GM04504 (cell line): ENCODE measurements at places on chromosomes 2 and 18.

DNA sequence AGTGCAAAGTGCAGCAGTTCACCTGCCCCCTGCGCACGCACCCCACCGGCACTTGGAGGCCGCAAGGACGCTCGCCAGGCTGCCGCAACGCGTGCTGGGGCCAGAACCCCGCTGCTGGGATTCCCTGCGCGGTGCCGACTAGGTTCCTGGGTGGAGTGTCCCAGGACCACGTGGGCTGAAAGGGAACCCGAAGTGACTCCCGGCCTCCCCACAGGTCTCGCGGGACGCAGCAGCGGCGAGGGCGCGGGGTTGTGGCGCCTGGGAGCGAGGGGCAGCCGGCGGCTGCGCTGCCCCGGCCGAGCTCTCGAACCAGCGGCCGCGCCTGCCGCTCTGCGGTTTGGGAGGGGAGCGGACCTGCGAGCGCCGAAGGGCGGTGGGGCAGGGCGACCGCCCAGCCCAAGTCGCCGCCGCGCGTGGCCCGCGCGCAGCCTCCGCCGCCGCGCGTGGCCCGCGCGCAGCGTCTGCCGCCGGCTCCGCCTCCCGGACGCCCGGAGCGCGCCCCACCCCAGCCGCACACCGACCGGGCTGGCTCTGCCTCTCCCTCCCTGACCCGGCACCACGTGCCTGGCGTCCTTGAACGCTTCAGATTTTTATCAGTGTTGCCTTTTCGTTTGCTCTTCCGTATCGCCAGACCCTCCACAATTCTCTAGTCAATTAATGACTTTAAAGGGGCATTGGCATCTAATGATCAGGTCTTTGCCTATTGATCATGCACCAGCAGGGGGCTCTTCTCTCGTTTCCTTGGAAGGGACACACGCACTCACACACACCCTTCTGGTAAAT lies at the start of gene FTCDNL1:
Gene FTCDNL1 (minus strand): TSS at position 475 of the 783 bp plus-strand sequence. CDS start 2,230 bp downstream, outside the sequence.
- peak; percentile 26 for DNase-seq

DNA sequence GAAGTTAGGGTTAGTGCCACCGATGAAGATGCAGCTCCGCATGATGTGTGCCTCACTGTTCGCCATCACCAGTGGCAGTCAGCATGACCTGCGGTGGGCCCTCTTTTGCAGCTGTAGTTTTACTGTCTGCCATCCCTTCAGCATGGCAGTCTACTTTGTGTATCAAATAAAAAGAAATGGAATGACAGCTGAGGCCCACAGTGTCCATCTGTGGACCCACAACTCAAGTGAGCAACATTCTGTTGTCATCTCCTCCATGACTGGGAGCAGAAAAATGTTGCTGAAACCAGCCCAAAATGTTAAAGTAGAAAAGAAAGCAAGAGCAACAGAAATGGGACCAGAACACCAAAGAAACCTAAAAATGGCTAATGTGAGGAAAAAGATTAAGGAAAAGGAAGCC lies 128.7 kb downstream of the MEP1B start:
- DNase-seq: no peak

- DNase-seq: no peak
Measured at GRCh38 chr2:44758591-44758990, 182.9 kb upstream of the SIX3 start.

- DNase-seq: no peak
Measured at GRCh38 chr2:85674417-85674816, 6.4 kb upstream of the SFTPB start.

DNA sequence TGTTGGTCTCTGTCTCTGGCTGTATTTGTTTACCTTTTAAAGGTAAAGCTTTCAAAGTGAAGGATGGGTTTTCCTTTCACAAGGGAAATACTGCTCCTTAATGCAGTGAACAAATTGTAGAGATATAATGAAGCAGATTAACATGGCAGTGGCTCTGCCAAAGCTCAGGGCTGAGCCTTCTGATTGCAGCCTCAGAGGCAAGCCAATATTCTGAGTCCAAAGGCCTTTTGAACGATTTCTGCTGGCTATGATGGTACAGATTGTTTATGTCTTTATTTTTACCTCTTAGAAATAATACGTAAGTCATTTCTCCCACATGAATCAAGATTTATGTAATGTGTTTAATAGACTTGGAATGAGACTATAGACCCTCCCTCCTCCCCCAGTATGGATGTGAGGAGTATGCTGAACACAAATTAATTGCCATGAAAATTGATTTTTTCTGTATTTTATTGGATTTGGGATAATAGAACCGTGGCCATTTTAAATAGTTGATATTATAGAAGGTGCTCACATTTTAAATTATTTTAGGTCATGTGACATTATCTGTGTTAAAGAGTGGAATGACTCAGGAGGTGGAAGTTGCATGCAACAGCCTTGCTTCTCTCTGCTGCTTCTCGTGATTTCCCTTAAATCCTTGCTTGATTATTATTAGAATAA lies 772 bp downstream of the SCN2A start:
- no peak for DNase-seq

DNA sequence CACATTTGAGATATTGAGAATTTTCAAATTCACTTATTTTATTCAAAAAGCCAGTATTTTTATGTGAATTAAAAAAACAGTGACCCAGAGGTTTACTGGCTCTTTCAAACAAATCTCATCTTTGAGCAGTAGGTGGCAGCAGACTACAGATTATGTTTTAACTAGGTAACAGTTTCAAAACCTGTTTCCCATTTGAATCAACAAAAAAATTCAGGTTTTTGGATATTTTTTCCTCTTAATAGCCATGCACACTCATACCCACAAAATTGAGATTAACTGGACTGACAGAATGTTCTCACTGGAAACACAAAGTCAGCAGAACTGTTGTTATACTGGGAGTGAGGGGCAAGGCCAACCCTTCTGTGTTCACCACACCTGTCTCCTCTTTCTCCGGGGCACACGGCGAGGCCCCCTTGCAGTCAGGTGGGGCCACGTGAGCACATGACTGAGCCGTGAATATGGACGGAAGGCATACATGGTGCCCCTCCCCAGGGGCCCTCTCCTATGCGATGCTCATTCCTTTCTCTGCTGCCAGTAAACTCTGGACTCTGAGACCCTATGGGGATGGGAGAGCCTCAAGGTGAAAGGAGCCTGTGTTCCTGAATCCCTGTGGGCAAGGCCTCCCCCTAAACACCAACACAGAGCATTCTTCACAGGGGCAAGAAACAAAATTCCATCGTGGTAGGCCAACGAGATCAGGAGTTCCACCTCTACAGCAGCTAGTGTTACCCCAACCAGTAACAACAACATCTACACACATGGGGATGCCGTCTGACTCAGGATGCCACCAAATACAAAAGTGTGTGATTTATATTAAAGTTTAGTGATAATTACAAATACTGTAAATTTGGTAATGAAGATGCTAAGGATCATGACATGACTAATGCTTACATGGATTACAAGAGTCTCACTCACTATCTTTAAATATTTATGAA lies 80.4 kb downstream of the LPIN2 start:
- DNase-seq: no peak

DNA sequence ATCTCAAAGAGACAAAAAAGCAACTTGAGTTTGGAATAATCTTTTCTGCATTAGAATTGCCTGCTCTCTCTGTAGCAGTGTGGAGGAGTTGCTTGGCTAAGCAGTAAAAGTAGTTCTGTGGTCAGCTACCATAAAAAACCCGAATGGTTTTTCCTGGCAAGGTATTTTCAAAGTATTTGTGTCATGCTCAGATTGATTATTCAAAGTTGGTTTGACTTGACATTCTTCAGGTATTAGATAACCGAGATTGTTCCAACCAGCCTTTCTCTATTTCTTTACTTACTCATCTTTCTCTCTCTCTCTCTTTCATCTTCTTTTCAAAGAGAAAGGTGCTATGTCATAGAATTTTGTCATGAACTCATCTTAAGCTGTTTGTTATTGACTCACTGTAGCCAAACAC lies 404.9 kb downstream of the CPS1 start:
- no peak for DNase-seq

DNA sequence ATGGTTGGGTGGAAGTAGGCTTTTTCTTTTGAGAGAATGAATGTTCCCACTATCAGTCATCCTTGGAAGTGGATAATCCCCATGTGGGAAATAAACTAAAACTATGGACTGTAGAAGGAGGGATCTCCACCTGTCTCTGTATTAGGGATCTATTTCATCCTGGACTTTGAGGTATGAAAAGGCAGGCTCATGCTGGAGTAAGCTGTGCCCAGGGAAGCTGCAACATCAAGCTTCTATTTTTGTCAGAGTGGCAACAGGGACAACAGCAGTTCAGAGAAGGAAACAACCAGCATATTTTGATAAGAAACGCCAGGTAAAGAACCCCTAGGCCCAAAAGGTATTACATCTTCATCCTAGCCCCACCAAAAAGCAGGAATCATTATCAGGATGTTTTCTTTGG lies 122.0 kb downstream of the MDH1 start:
- no peak for DNase-seq

- peak; percentile 43 for DNase-seq
Measured at GRCh38 chr2:10620481-10620880, 69.3 kb downstream of the NOL10 start.

DNA sequence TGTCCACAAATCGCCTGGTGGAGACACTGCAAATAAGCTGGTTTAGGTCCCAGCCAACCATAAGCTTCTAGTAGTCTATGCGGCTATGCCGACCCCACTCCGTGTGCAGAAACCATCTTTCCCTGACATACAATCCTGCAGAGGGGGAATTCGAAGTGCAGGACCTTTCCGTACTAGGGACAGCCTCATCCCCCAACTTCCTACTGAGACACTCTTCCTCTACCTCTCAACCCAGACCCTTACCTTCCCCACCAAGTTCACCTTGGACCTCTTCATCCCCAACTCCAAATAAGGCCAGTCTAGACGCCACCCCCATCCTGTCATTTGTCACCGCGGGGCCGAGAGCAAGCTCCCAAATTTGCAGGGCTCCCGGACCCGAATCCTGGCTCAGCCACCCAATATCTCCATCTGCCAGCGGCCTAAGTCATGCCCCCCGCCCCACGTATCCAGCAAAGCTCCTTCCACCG lies 496 bp downstream of the SUCLG1 start:
- DNase-seq: no peak

DNA sequence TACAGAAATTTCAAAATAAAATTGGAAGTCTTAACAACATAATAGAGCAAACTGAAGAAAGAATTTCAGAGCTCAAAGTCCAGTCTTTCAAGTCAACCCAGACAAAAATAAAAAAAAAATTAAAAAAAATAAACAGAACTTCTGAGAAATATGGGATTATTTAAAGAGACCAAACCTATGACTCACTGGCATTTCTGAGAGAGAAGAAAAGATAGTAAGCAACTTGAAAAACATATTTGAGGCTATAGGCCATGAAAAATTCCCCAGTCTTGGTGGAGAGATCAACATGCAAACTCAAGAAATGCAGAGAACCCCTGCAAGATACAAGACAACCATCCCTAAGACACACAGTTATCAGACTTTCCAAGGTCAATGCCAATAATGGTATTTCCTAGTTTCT lies 167.4 kb downstream of the RNF144A start:
- DNase-seq: no peak

GRCh38 chr2:217325816-217326215 lies 466.0 kb upstream of the TNP1 start:
- DNase-seq: no peak

DNA sequence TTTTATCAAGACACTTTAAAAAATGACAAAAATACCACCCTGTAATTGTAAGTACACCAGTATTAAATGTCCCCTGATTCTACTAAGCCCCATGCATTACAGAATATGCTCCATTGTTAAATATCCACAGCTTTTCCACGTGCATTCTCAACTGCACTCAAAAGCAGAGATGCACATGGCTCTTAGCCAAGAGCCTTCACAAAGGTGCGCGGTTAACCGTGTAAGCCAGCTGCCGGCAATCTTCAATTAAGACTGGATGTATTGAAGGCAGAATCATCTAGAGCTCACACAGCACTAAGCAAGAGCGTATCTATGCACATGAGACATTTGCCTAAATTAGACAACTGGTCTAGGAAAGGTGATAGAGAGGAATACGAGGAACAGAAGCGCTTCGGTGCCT lies 278.3 kb downstream of the NAPG start:
- DNase-seq: no peak

GRCh38 chr2:135875491-135876065 lies 665 bp downstream of the MCM6 start:
- DNase-seq: peak; percentile 16

DNA sequence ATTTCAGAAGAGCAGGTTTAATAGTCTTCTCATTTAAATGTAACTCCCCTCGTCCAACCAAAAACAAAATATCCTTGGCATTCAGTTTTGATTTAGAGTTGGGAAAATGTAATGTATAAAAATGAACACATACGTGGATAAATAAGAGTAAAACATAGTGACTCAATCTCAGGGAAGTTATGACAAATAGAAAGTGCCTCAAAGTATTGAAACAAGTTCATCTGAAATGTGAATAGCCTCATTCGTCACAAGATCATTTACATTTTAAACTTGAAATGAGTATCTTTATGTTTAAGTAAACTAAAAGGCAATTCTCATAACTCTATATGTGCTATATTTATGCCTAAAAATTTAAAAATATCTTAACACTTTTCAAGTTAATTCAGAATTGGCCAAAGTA lies 122.2 kb upstream of the SMAD7 start:
- no peak for DNase-seq

DNA sequence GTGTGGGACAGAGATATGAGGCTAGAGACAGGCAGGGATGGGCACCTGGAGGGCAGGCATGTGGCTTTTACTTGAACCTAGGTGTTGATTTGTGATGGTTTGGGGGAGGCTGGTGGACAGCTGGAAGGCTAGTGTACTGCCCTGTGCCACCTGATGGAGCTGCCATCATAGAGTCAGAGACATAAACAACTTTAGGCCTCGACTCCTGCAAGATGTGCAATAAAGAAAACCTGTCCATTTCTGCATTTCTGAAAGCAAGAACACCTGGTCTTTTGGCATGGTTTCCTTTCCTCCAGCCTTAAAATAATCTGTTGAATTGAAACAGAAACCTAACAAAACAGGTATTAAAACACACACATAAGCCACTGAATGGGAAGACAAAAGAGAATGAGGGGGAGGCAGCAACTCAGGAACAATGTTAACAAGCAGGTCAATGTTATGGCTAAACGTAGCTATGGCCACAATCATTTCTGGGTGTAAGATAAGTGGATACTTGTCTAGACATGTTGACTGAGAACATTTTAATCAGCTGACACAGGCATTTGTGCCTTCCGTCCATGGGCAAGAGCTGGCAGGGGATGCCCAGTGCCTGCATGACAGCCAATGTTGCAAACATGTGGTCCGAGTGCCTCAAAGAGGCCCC lies 87.8 kb downstream of the KCTD1 start:
- no peak for DNase-seq

- DNase-seq: no peak
Measured at GRCh38 chr2:197052356-197052755, 125.8 kb upstream of the PGAP1 start.

GRCh38 chr2:173989160-173989883 lies 24.1 kb upstream of the SP3 start:
- DNase-seq: no peak

DNA sequence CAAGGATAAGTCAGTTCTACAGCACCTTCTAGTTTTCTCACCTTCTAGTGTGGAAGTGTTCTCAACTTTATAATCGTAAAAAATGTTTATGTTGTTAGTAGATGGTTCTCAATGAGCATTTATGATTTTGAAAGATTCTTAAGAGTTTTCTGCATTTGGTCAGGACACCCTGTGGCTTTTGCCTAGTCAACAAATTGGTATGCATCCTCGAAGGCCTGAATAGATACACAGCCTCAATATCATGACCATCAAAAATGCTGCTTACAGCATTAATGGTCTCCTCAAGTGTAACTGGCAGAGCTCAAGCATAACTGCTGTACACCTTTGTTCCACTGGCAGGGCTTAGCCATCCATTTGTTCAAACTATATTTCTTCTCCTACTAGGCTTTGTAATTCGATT lies 96.7 kb downstream of the CRACDL start:
- DNase-seq: peak; percentile 10

GRCh38 chr2:31386648-31387047 lies 27.9 kb downstream of the XDH start:
- DNase-seq: no peak
